Fibroblast of upper back skin (primary cell): ENCODE measurements at places on chromosomes 2 and 18.

DNA sequence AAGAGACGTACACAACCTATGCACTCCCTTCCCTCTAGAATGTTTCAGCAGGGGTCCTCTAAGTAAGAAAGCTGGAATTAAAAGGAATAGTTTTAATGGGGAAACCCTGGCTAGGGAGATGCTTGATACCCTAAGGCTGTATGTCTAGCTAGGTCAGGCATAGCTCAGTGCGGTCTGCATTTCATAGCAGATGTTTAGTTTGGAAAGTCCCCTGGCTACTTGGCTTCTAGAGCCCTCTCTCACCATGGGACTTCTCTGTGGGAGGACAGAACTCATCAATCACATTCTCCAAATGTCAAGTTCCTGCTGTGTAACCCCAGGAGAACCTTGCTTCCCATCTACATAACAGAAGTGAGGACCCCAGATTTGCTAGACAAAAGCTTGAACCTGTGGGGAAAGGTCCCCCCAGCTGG is 24.1 kb upstream of the ANXA4 start:
- DNase-seq: peak; percentile 50

- no peak for DNase-seq
Measured at GRCh38 chr2:50515638-50516037, 516.3 kb downstream of the NRXN1 start.

GRCh38 chr2:238512247-238512867 is 85.6 kb downstream of the ASB1 start:
- no peak for DNase-seq

DNA sequence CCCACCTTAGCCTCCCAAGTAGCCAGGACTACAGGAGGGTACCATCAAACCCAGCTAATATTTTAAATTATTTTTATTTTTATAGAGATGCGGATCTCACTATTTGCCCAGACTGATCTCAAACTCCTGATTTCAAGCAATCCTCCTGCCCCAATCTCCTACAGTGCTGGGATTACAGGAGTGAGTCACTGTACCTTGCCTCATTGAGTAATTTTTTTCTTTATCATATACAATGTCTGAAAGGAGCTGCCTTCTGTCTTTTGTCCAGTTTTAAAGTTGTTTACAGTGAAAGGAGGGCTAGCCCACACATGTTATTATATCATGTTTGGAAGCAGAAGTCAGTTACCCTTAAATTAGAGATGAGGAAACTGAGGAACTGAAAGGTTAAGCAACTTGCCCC is 32.5 kb downstream of the PRKRA start:
- no peak for DNase-seq

GRCh38 chr18:74512321-74513053 is 16.3 kb downstream of the CNDP2 start:
- DNase-seq: no peak

DNA sequence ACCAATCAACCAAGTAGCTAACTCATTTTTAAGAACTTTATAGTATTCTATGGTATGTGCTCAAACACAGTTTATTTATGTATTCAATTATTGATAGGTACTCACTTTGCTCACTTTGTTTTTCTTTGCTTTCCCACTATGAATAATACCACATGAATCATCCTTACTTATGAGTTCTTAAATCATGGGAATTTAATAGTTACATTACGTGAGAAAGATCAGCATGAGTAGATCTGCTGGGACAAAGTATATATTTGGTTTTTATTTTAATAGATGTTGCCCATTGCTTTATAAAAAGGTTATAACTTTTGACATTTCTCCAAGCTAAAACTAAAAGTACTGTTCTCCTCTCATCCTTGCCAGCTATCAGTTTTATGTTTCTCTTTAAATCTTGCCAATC is 390.7 kb downstream of the LRATD1 start:
- DNase-seq: peak; percentile 29

GRCh38 chr18:40577981-40578365 is 1377.1 kb upstream of the PIK3C3 start:
- no peak for DNase-seq

GRCh38 chr2:122755281-122755780 is 999.9 kb downstream of the TSN start:
- no peak for DNase-seq

DNA sequence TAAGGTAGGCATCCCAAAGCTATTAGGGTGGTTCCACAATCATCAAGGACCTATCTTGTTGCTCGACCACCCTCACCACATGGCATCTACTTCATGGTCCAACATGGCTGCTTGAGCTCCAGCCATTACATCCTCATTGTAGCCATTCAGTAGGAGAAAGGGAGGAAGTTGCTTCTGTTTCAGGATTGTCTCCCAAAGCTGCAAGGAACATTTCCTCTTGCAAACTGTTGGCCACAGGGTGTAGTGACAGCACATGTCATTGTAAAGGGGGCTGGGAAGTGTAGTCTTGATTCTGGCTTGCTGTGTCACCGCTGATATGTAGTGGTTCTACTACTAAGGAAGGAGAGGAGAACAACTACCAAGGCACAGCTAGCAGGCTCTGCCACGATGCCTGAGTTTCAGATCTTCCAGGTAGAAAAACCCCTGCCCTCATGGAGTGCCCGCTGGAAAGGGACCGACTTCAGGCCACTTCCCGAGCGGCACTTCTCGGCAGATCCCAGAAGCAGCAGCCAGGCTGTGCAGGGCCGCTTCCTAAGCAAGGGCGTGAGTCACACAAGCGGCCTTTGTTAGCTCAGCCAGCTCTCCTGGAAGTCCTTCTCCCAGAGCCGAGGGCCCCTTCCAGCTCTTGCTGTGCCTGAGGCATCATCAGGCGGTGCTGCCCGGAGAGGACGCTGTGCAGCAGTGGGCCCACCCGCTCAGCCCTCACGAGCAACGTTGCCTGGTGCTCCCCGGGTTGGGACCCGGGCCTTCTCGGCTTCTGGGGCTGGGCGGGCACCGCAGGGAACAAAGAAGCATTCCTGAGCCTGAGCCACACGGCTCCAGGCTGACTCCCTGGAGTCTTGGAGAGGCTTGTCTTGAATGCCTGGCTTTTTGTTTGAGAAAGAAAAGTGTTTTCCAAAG is 58.2 kb downstream of the HS6ST1 start:
- DNase-seq: peak; percentile 80

DNA sequence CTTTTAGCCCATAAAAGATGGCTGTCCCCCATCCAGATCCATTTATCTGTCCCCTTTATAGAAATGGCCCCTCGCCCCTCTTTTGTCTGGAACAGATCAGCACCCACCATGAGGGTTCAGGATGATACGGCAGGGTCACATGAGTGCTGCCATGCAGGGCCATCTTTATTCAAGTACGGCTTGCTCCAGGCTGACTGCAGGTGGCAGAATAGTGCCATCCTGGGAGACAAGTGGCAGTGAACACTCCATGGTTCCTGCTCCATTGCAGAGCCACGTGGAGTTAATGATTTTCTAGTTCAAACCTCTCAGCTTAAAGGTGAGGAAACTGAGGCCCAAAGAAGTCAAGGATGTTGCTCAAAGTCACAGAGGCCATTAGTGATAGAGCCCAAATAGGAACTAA is 180.6 kb downstream of the CLIP4 start:
- DNase-seq: peak; percentile 28

- peak; percentile 74 for DNase-seq
Measured at GRCh38 chr2:206084439-206084869, 1.5 kb downstream of the INO80D start.

DNA sequence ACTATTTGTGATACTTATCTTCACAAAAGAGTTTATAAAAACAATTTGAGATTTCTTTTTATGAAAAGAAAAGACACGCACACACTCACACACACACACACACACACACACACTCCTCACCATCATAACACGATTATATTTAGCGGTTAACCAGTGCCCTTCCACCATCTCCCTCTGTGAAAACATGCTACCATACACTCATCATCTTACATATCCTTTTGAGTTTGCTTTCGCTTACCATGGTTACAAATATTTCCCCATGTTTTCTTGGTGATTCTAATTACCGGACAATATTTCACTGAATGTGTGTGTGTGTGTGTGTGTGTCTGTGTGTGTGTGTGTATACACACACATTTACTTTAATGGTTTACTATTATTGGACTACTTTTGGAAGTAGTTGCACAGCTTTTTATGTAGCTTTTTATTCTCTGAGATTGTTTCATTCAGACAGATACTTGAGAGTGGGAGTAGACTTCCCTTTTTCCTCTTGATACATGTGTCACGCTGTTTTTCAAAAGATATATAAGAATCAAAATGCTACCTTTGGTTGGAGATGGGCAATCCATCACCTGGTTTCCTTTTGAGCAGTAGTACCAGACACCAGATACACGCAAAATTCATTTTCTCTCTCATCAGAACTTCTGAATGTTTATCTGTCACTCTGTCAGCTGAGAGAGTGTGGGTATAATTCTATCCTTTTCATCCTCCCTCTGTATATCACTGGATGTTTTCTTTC is 138.1 kb downstream of the SETBP1 start:
- no peak for DNase-seq

DNA sequence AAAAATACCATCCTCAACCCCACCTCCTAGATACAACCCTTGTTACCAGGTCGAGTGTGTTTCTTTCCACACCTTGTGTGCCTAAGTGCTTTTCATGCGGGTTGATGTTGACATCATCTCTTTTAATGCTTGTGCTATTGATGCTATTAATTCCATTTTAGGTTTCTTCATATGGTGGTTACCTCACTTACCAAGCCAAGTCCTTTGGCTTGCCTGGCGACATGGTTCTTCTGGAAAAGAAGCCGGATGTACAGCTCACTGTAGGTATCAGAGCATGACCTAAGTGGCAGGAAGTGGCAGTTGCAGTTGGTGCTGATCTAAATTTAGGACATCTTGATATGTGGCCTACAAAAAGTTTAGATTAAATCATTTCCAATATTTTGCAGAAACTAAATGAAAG is 149.9 kb upstream of the TTC39C start:
- DNase-seq: no peak

- DNase-seq: no peak
Measured at GRCh38 chr2:109080109-109080508, 48.9 kb upstream of the SH3RF3 start.

- DNase-seq: no peak
Measured at GRCh38 chr2:80476535-80477117, 172.1 kb upstream of the LRRTM1 start.

DNA sequence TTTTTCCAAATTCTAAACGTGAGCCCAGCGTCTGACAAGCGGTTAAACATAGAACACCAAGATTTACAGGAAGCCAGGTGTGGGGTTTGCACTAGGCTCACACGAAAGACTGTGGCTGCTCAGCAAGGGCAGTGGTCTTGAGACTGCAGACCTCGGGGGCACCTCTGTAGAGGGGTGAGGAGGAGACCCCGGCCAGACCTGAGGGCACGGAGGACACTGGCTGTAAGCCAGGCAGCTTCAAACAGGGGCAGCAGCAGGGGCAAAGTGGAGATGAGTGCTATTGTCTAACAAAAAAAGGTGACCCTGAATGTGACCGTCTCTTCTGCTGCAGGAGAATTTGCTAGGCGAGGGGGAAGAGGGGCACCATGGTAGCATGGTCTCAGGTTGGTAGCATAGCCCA is 140.3 kb downstream of the CYP26B1 start:
- DNase-seq: no peak

GRCh38 chr2:165472922-165473321 is 3.4 kb downstream of the CSRNP3 start:
- DNase-seq: no peak

DNA sequence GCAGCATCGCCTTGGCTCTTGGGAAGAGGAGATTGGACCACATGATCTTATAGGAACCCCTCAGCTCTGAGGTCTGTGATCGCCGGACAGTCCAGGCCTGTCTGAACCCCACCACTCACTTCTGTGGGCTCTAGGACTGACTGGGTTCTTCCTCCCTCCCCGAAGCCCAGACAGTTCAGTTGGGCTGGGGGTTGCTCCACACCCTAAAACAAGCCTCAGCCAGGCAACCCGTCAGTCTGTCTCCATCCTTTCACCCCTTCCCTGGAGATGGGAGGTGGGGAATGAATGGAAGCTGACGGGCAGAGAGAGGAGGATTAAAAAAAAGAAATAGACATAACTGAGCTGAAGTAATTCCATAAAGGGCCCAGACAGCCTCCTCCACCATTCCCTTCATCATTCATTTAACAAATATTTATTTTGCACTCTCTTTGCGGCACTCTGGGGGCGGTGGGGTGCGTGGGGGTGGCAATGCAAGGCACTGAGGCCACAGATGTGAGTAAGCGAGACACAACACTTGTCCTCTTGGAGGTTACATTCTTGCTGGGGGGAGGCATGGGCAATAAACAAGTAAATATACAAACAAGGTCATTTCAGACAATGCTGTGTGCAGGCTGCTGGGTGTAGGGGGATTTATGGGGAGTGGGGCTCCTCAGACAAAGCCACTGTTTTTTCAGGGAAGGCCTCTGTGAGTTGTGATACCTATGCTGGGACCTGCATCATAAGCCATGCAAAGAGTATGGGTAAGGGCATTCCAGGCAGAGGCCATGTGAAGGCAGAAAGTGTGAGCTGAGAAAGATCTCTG is 12.9 kb downstream of the WNT10A start:
- DNase-seq: no peak

DNA sequence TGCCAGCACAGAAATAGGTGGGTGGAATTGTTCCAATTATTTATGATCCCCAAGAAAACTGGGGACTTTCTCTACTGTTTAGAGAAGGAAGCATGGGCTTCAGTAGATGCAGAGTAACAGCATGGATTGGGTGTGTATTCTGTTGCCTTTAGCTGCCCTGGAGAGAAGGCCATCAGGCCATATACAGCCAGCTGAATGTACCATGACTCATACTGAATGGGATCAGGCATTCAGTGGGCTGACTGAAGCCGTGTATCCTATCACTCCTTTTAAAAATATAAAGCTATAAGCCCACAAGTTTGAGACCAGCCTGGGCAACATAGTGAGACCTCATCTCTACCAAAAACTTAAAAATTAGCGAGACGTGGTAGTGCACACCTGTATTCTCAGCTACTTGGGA is 16.7 kb upstream of the PLEKHM3 start:
- DNase-seq: peak; percentile 46

DNA sequence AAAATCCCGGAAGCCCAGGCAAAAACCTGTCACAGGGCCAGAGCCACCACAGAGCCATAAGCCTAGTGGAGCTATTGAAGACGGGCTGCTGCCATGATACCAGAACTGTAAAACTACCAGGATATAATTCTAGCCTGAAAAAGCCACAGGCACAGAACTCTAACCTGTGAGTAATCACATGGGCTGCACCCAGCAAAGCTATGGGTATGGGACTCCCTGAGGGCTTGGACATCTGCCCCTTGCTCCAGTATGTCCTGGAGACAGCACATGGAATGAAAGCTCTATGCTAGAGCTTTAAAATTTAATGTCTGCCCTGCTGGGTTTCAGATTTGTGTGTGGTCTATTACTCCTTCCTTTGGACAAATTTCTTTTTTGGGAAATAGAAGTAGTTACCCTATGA is 2183.6 kb upstream of the CELF4 start:
- DNase-seq: no peak

DNA sequence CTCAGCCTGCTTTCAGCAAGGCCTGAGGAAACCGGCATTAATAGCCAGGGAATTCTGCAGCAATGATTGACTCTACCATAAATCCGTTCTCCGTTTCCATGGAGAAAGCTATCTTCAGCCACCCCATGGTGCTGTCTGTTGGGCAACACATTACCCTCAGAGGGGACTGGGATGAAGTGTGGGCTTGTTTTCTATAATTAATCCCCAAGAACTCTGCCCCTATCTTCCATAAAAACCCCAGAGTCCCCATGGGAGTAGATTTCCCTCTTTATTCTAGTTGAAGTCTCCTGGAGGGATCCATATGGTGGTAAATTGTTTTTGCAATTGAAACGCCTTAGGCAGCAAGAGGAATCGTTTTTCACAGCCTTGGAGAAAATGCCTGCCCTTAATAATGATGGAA is 9.2 kb downstream of the G6PC2 start:
- no peak for DNase-seq
